ENCODE measurements at places on chromosomes 3 and 15.

DNA sequence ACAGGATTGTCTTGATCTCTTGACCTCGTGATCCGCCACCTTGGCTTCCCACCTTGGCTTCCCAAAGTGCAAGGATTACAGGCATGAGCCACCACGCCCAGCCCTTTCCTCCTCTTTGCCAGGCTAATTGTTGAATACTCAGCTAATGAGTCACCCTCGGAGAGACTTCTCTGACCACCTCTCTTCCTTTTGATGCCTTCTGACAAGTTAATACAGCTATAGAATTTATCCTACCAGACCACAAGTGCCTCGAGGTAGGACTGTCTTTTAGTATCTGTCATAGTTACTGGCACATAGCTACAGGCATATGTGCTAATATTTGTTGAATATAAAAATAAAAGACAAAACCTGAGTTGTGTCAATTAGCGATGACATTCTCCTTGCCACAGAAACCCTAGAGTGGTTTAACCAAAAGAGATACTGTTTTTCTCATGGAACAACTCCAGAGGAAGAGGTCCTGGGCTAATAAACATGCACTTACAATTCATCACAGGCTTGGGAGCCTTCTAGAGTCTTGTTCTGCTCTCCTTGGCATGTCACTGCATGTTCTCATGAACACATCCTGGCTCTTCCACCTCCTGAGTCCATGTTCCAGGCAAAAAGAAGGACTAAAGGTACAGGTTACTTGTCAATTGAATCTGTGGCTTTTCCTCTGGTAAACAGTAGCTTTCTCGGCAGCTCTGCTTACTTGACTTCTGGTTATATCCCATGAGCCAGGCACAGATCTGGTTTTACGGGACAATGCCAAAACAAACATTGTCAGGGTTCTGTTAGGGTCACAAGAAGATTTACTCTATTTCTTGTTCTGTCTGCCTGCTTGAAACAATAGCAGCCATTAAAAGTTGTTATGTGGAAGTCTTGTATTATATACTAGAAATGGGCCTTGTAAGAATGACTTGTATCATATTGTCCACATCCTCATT, 332.3 kb downstream of the THSD4 start:
- DNase-seq: no peak

DNA sequence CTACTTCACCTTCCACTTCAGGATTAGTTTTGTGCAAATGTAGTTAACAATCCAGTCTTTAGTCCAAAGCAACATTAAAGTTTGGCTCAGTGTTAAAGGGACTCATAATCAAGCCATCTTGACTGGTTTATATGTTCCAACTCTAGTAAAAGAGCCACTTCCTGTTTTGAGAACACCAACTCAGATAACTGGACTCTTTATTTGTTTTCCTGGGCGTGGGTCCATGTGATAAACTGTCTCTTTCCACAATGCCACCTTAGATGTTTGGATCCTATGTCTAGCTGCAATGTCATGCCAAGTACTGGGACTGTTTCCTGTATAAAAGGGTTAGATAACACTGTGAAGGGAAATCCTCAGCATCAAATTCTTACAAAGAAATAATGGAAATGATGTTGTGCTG, 545.0 kb downstream of the PYDC2 start:
- DNase-seq: no peak

GRCh38 chr15:96023081-96023480, 307.4 kb upstream of the NR2F2 start:
- DNase-seq: no peak

DNA sequence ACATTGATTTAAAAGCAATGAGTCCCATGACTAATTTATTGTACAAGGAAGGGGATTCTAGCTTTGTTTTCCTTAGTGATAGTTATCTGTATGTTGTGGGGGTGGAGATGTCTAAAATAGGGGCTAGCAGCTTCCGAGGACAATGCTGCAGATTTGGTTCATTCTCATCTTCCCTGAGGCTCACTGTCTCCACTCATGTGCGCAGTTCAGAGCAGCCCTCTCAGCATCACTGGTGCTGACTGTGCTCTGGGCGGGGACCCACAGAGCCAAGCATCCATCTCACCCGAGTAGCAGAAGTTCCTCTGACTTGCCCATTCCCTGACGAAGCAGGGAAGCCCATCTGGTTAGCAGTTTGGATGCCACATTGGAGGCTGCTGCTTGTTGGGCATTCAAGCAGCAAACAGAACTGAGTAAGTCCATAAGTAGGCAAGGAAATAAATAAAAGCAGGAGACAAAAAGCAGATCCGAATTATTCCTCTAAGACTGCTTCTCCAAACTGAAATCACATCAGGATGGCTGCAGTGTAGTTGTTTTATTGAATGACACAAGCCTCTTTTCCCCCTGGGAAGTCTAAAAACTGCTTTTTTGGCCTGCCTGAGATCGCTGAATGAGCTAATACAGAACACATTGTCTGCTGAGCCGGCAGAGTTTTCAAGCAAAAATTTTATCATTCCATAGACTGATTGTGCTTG, 27.5 kb downstream of the RARB start:
- no peak for DNase-seq

DNA sequence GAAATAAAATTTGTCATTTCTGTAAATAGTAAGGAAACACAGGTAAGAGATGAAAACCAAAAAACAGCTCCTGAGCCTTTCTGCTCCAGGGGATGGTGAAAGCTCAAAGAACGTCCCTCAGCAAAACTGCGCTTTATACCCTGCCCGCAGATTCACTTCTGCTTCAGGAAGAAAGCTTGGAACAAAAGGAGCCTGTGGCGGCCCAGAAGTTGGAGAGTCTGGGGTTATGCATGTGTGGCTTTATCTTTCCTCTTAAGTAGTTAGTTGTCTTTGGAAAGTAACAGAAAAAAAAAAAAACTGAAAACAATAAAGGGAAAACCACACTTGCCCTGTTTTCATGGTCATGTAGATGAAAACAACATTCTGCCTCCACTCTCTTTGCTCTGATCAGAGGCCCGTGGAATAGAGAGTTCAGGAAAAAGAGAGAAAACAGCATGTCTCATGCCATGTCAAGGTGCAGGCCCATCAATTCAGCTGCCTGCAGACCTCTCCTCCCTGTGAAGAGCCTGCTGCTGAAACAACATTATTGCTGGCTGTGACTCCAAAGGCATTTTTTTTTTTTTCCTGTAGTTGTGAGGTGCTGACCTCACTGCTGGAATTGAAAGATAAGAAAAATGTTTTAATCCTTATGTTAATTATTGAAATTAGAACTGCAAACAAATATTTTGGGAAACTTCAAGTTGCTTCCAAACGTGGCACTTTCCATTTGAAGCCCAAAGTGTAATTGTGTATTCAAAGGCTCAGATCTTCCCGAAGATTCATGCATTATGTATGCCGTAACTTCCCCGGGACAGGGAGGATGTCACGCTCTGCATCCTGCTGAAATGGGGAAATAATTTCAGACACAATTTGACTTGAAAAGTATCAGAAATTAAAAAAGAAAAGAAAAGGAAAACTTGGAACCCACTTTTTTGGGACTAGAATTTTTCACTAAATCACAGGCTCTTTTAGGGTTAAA, 108.4 kb upstream of the ZNF385D start:
- no peak for DNase-seq

DNA sequence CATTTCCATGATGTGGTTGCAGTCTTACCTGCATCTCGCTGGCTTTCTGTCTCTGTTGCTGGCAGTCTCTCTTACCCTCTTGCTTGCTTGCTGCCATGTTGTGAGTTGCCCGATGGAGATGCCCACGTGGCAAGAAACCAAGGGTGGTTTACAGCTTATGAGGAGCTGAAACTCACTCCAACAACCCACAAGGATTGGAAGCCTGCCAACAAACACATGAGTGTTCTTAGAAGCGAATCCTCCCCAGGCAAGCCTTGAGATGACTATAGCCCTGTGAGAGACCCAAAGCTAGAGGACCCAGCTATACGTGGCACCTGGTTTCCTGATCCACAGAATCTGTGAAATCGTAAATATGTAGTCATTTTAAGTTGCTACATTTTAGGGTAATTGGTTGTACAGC, 490.9 kb upstream of the ADAMTS9 start:
- no peak for DNase-seq

DNA sequence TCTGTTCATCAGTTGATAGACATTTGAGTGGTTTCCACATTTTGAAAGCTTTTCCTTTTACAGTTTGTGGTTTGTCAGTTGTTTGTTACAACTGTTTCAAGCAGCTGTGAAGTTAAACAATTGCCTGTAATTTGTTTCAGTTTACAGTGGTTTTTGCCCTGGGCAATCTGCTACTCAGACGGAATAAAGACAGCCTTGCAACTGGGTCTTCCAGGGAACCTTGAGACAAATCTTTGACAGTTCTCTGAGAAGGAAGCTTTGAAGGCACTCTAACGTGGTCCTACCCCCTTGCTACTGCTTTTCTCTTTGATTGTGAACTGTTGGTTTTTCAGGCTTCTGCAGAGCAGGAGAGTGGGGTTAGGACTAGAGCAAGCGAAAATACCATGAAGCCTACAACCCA, 28.0 kb downstream of the LRRC28 start:
- no peak for DNase-seq

- DNase-seq: no peak
Measured at GRCh38 chr3:111956995-111957734, 21.7 kb upstream of the ABHD10 start.

GRCh38 chr15:58513726-58514336, 82.0 kb downstream of the LIPC start:
- no peak for DNase-seq

GRCh38 chr3:133827136-133827535, 21.5 kb downstream of the SRPRB start:
- no peak for DNase-seq

- DNase-seq: no peak
Measured at GRCh38 chr3:193194371-193194770, 46.7 kb upstream of the PLAAT1 start.

DNA sequence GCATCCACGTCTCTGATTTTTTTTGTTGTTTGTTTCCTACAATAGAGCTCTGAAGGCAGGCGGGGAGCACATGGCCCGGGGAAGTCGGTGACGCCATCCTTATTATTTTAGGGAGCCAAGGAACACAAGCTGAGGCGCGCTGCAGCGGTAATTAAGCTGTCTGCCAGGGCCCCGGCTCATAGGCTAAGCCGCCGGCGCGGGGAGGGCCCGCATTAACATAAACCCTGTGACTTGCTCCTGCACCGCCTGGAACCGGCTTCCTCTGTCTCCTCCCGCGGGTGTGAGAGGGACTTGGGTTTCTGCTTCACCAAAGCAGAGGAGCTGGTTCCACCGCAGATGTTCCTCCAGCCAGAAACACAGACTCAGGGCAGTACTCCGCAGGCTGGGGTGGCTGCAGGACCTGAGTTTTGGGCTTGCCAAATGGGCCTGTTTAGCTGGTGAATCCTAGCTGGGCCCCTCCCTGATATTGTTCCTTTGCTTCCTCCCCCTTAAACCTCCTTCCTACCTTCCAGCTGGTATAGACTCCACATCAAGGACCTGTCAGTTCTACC, 25.3 kb downstream of the ANP32A start:
- DNase-seq: peak; percentile 68

- DNase-seq: no peak
Measured at GRCh38 chr3:39067286-39067685, 15.5 kb downstream of the WDR48 start.

DNA sequence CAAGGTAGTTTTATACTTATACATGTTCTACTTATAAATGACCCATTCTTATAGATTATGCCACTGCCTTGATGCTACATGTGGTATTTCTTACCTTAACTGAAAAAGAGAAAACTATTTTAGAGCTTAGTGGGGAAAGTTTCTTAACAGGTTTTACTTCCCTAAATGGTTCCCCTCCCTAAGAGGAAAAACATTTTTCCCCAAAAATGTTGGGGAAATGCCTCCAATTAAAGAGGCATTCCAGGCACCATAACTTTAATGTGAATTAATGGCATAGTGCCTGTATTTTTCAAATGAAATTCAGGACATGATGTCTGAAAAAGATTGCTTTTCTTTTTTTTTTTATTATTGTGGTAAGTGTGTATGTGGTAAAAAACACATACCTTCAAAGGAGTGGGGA, 22.6 kb downstream of the GOLM2 start:
- DNase-seq: no peak

DNA sequence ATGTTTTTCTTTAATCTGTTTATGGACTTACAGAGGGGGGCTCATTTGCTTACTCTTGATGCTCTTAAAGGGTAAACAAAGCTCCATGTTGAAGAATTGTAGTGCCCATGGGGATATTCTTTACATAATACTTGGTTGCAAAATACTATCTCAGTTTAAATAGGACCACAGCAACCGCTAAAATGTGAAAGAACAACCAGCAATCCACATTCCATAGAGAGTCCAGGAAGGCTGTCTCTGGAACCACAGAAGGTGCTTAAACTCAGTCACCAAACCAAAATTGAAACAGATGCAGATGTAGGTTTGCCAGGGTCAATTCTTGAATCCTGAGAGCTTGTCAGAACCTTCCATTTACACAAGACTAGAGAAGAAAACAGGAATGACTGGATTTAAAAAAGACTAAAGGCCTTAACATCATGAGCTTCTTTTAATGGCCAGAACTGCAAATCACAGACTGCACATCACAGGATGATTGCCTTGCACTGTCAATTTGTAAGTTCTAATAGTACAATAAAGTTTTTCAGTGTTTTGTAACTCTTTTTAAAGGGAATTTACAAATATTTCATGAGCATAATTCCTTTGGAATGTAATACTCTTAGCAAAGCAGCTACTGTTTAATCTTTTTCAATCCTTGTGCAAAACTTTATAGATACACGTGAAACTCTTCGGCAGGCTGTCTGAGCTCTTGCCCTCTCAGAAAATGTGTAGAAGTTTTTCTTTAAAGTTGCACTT, 661.6 kb downstream of the SI start:
- DNase-seq: no peak

- DNase-seq: no peak
Measured at GRCh38 chr3:90095811-90096210, 988.4 kb downstream of the EPHA3 start.

- DNase-seq: no peak
Measured at GRCh38 chr3:118968640-118969039, 66.0 kb downstream of the IGSF11 start.

DNA sequence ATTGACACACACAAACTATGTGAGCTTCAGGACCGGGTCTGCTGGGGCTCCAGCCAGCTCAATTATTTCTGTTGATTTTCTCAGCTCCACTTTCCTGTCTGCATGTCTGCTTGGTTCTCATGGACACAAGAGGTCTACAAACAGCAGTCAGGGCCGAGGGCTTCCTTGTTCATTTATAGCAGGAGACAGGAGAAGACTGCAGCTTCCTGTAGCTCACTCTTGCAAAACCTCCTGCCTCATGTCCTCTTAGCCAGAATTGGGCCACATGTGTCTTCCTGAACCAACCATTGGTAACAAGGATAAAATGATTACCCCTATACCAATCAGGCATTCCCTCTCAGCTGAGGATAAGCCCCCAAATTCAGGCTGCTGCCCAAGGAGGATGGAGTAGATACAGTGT, 182.8 kb downstream of the TLE3 start:
- DNase-seq: no peak

DNA sequence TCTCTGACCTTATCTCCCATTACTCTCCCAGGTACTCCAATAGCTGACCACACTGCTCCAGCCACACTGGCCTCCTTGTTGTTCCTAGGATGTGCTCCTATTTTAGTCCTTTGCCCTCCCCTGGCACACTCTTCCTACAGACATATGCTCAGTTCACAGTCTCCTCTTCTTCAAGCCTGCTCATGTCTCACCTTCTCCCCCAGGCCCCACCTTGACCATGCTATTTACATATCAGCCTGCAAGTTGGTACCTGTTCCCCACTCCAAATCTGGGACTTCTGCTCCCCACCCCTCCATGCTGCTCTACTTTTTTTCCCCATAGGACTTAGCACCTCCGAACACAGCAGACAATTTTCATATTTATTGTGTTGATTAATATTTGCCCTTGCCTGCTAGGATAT, 84.9 kb upstream of the BCL6 start:
- DNase-seq: no peak

- DNase-seq: no peak
Measured at GRCh38 chr3:172629470-172629869, 81.4 kb downstream of the NCEH1 start.

Measured in right kidney (tissue), 9 donors.